Renal cortical epithelial cell (primary cell): ENCODE measurements at places on chromosomes 11 and 22.

GRCh38 chr11:120839846-120840402, 184.0 kb upstream of the TBCEL start:
- DNase-seq, result no peak

- no peak for DNase-seq
Measured at GRCh38 chr11:125505492-125506080, 9.5 kb upstream of the FEZ1 start.

GRCh38 chr22:19218541-19219233, 40.2 kb upstream of the SLC25A1 start:
- DNase-seq, result no peak

GRCh38 chr11:75465701-75466531, 32.9 kb upstream of the KLHL35 start:
- DNase-seq, result peak; percentile 65

GRCh38 chr11:130085671-130086290, 16.1 kb downstream of the APLP2 start:
- DNase-seq, result no peak

GRCh38 chr22:38431266-38432010, 23.6 kb downstream of the KCNJ4 start:
- no peak for DNase-seq

GRCh38 chr11:65013888-65014725, at the start of gene ARL2:
Gene ARL2, plus strand, starts transcription at chr11:65014160. Its CDS starts 48 bp downstream, at chr11:65014208.
- peak; percentile 68 for DNase-seq

DNA sequence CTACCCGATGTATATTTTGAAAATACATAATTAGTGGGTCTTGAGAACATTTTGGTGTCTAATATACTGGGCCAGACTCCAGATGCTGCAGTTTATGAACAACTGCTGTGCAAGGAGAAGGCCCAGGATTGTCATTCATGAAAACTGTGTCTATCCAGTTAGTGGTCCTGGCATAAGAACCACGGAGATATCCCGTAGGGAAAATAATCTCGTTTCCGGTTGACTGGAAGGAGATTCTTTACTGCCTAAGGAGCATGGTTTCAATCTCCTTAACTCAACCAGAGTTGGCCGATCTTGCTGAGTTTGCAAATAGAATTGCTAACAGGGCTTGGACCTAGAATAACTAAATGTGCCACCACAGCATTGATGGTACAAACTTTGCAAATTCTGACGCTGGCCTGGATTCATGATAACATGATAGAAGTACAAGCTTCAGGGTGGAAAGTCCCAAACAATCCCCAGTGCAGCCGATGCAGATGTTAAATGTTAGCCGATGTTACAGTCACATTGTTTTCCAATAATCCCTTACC, 4.6 kb upstream of the RTCB start:
- no peak for DNase-seq

- DNase-seq, result no peak
Measured at GRCh38 chr11:36407356-36407755, 102.7 kb downstream of the TRAF6 start.

DNA sequence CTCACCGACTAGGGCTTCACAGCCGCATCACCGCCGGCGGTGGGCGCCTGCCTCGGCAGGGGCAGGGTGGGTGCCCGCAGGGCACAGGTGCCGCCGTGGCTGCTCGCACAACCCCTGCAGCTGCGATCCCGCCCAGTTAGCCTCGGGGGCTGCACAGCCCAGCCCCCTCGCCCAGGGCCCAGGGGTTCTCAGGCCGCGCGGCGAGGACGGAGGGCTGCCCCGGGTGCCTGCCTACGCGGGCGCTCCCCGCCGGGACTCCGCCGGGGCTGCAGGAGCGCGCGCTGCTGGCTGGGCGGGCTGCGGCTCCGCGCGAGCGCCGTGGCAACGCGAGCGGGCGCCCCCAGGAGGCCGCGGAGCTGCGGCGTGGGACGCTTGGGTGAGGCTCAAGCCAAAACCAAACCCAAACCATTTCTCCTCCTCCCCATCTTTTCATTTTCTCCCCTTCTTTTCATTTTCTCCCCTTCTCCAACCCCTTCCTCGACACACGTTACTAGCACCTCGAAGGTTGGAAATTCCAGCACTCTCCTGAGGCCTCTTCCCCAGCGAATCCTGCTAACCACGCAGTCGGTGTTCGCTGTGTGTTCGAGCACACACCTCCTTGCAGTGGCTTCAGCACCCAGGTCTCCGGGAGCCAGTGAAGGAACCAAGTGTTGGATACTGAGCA, at the start of gene MICAL3:
MICAL3 (minus strand) TSS at position 286 of the 664 bp plus-strand sequence. CDS start 117,749 bp downstream, outside the sequence.
- peak; percentile 33 for DNase-seq

DNA sequence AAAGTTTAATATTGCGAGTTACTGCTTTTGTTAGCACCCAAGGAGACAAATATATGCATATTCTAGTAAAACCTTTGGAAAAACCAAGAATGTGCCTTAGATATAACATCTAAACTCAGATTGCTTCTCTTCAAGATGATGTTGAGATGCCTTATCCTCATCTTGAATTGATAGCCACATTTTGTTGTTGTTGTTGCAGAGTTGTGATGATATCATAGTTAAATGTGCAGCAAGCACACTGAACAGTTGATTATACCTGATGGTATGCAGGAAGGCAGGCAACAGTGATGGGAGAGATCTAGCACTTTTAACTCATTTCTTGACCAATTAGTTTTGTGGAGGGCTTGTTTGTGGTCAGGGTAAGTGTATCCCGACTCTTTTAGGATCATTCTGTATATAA, 48.0 kb downstream of the KDM2A start:
- DNase-seq, result no peak

GRCh38 chr11:74380746-74381439, 17.3 kb downstream of the PGM2L1 start:
- peak; percentile 41 for DNase-seq

DNA sequence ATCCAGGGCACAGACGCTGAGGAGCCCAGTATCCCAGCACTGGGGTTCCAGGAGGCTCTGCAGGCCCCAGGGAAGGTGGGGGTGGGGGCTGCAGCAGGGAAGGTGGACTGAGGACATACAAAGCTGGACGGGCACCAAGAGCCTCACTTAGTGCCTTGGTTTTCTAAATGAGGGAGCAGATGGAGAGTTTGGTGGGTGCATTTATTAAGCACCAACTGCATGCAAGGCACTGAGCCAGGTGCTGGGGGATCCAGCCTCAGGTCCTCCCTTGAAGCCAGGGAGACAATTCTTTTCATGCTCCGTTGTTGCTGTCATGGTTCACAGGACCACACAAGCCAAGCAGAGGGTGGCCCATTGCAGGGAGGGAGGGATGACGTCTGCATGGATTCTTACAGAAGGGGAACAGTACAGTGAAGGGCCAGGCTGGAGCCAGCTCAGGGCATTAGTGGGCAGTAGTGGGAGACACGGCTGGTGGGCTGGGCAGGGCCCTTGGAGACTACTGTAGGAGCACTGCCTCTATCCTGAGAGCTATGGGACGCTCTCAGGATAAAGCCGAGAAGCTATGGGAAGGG, 65.0 kb downstream of the MACROD1 start:
- DNase-seq, result no peak
